ENCODE measurements at places on chromosomes 5 and 9. TPM values are rescaled to one million over a fixed set of nuclear protein-coding genes. Genes with fewer than 3 reads are reported as not detected.

DNA sequence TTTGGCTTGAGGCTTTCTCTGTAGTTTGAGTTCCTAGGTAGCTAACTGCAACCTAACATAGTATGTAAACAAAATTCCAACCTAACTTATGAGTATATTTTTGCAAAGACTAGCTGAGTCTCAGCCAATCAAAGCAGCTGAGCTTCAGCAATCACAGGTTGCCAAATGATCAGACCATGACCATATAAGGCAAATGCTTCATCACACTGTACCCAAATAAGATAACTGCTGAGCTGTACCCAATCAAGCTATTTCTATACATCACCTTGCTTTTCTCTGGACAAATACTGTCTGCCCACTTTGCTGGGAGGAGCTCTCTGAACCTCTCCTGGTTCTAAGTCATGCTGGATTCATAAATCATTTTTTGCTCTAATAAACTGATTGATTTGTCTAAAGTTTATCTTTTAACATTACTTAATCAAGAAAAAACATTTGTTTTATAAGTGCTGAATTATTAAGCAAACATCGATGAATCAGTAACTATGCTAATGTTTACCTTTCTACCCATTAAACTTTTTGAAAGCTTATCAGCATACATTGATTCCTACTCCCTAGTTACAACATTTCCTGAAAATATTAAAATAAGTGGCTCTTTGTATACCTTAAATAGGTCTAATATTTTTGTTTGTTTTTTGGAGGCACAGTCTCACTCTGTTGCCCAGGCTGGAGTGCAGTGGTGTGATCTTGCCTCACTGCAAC is 129.7 kb upstream of the PCA3 start:
- DNase-seq: no peak
- no peak overlapping the region for H3K27ac ChIP-seq
- H3K4me1 ChIP-seq: peaks cover 6% of the 10 kb centered on the region
- H3K4me3 ChIP-seq: no peak overlapping the region

GRCh38 chr9:37370968-37371563 is 51.4 kb upstream of the GRHPR start:
- H3K4me3 ChIP-seq: no peak overlapping the region
- H3K4me1 ChIP-seq: no peaks in the 10 kb centered on the region

DNA sequence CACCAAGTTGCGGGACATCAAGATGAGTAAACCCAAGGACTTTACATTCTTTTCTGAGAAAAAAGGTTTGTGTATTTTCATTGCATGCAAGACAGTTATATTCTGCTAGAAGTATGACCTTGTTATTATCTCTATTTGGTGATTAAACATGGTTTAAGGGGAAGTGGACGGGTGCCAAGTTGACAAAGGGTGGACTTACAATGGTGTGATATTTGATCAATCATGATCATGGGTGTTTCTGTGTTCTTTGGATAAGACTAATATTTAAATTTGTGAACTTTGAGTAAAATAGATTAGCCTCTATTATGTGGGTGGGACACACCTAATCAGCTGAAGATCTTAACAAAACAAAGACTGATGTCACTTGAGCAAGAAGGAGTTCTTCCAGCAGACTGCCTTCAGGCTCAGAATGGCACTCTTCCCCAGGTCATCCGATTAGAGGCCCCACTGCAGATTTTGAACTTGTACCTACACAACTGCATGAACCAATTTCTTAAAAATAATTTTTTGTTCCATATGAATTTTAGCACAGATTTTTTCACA is 782.9 kb downstream of the CDH12 start:
- no peaks in the 10 kb centered on the region for H3K4me1 ChIP-seq
- no peaks in the 10 kb centered on the region for H3K27me3 ChIP-seq
- H3K27ac ChIP-seq: no peak overlapping the region
- H3K4me3 ChIP-seq: no peak overlapping the region
- H3K36me3 ChIP-seq: no peaks in the 10 kb centered on the region
- no peak for DNase-seq

DNA sequence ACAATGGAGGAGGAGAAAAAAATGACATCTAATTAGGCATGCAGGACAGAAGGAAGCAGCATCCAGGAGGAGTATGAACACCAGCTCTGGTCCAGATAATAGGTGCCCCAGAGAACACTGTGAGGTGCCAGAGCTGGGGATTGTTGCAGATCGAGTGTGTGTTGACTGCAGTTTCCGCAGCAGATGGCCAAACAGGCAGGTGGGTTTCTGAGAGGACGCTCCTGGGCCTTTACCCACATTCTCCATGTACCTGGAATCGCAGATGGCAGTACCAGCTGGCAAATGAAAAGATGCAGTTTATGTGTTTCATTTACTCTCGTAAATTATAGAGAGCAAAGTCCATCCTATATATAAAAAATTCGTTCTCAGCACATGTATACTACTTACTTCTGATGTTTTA is 182.2 kb upstream of the ISL1 start:
- H3K27ac ChIP-seq: no peak overlapping the region
- no peak for DNase-seq
- H3K36me3 ChIP-seq: no peaks in the 10 kb centered on the region
- no peaks in the 10 kb centered on the region for H3K4me1 ChIP-seq
- H3K4me3 ChIP-seq: no peak overlapping the region
- no peaks in the 10 kb centered on the region for H3K27me3 ChIP-seq

DNA sequence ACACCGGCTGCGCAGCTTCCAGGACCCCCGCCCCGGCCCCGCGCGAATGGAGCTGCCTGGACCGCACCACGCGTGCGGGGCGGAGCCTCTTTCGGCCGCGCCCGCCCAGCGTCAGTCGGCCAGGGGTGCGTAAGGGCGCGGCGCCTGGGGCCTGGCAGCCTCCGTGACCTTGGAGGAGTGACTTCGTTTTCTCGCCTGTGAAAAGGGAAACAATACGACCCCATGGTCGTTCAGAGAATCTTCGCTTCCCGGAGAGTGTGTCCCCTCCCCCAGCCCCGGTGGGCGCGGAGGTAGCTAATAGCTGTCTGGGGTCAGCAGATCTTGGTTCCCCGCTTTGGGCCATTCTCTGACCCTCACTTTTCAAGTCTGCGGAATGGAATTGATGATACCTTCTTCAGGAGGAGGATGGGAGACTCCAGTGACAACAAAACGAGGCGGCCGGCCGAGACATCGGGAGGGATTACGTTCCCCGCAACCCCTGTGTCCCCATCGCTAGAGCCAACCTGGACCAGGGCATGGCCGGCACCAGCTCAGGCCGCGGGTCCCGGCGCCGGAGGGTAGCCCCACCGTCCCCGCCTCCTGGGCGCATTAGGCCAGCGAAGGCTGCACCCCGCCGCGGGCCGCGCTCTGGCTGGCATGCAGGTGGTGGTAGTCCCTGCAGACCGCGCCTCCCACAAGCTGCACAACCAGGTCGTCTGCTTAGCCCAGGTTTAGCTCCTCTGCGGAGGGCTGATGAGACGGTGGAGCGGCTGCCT is 5.5 kb upstream of the CDHR2 start:
- H3K36me3 ChIP-seq: no peaks in the 10 kb centered on the region
- peak overlapping the region; percentile 23 for H3K27ac ChIP-seq
- peaks cover 3% of the 10 kb centered on the region for H3K4me1 ChIP-seq

GRCh38 chr5:178569485-178569884 is 20.7 kb downstream of the COL23A1 start:
- H3K36me3 ChIP-seq: no peaks in the 10 kb centered on the region
- no peak overlapping the region for H3K27ac ChIP-seq
- H3K4me1 ChIP-seq: no peaks in the 10 kb centered on the region
- H3K27me3 ChIP-seq: no peaks in the 10 kb centered on the region

Gene CCNB1
- total RNA-seq: 3.3 TPM

Gene PCAT7
- 0.23 TPM for total RNA-seq

Gene PCDHA9
- 0.55 TPM for total RNA-seq

Gene NRG2
- 5.2 TPM for total RNA-seq
